Heart right ventricle (tissue), 16 donors: ENCODE measurements at places on chromosomes 12 and 14.

DNA sequence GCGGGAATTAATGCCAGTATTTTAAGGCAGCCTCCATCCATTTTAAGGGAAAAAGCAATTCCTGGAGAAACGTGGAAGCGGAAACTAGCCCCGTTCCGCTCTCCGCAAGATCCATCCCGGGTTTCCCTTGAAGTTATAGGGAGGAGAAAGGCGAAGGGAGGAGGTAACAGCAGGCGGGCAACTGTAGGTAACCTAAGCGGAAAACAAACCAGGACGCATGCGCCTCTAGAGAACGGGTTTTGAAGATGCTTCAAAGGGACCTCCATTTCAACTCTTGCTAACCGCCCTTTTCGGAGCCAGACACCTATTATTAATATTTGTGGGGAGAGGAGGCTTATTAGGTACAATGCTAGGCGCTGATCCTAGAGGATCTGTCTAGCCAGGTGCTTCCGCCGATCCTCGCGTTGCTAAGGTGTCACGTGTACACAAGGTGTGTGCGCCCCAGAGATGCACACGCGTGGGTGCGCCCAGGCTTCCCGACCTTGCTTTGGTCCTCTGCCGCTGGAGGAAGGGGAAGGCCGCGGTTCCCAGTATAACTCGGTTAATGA lies 6.2 kb downstream of the TBX5 start:
- peaks cover 71% of the 10 kb centered on the region for H3K27me3 ChIP-seq
- no peak overlapping the region for H3K4me3 ChIP-seq

DNA sequence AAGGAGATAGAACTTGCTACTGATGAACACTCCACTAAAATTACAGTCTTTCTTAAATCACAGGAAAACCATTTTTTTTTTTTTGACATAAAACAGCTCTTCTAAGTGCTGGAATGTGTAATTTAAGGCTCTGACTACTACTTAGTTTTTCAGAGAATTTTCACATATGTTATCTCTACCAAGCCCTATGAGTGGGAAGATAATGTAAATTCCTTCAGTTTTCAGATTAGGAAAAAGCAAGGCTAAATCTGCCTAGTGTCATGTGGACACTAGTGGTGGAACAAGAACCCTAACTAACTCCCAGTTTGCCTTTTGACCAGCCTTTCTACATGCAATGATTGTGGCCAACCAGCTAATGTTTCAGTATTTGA lies 37.3 kb upstream of the CSRP2 start:
- H3K4me3 ChIP-seq: no peak overlapping the region
- H3K4me1 ChIP-seq: peaks cover 5% of the 10 kb centered on the region
- no peaks in the 10 kb centered on the region for H3K27me3 ChIP-seq
- no peak for DNase-seq

DNA sequence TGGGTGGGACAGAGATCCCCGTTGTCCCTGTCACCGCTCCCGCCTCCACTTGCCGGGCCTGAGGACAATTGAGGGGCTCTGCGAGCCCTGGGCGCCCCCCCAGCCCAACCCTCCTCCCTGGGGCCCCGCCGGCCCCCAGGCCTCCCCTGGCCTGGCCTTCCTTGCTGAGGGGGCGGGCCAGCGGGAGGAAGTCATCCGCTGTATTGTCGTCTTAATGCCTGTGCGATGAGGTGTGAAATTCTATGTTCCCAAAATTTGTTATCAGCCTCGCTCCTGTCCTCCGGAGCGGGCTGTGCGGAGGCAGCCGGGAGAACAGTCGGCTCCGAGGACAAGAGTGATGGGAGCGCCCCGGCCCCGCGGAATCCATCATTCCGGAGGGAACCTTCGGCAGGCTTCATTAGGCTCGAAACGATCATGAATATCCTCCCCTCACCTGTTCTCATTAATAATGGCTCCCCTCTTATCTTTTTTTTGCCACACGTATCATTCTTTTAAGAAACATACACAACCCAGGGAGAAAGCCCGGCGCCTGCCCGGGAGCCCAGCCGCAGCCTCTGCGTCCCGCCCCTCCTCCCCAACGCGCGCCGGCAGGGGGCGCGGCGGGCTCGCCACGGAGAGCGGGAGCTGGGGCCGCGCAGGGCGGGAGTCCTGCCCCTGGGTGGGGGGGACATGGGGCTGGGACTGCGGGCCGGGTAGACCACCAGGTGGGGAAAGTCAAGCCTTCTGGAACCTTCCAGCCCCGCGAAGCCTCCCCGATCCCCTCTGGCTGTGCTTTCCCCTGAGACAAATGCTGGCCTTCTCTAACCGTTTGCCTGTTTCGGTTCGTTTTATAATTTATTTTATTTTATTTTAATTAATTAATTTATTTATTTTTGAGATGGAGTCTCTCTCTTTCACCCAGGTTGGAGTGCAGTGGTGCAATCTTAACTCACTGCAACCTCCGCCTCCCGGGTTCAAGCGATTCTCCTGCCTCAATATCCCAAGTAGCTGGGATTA lies 17.1 kb upstream of the DLK1 start:
- H3K27ac ChIP-seq: no peak overlapping the region
- H3K27me3 ChIP-seq: no peaks in the 10 kb centered on the region
- peak; percentile 32 for DNase-seq
- no peaks in the 10 kb centered on the region for H3K36me3 ChIP-seq
- H3K4me1 ChIP-seq: peaks cover 31% of the 10 kb centered on the region

DNA sequence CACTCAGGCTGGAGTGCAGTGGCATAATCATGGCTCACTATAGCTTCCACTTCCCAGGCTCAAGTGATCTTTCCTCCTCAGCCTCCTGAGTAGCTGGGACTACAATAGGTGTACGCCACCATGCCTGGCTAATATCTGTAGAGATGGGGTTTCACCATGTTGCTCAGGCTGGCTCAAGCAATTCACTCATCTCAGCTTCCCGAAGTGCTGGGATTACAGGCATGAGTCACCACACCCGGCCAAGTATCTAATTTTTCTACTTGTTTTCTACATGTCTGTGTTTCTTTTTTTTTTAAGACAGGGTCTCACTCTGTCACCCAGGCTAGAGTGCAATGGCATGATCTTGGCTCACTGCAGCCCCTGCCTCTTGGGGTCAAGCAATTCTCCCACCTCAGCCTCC lies 119.7 kb upstream of the MED13L start:
- no peaks in the 10 kb centered on the region for H3K4me1 ChIP-seq
- H3K36me3 ChIP-seq: no peaks in the 10 kb centered on the region
- no peak overlapping the region for H3K4me3 ChIP-seq
- no peak for DNase-seq

DNA sequence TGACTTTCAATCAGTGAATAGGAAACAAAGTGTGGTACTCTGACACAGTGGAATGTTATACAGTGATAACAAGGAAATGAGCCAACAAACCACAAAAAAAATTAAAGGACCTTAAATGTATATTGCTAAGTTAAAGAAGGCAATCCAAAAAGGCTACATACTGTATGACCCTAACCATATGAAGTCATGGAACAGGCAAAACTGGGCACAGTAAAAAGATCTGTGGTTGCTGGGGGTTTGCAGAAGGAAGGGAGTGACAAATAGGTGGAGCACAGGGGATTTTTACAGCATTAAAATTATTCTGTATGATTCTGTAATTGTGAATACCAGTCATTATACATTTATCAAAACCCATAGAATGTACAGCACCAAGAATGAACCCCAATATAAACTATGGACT lies 112.6 kb downstream of the KCNC2 start:
- no peaks in the 10 kb centered on the region for H3K4me1 ChIP-seq
- no peaks in the 10 kb centered on the region for H3K27me3 ChIP-seq
- no peak overlapping the region for H3K4me3 ChIP-seq
- no peak overlapping the region for H3K27ac ChIP-seq

GRCh38 chr14:74980398-74980730 lies 22.4 kb upstream of the EIF2B2 start:
- H3K36me3 ChIP-seq: no peaks in the 10 kb centered on the region
- no peak overlapping the region for H3K27ac ChIP-seq
- no peak overlapping the region for H3K4me3 ChIP-seq
- no peaks in the 10 kb centered on the region for H3K27me3 ChIP-seq
- peaks cover 61% of the 10 kb centered on the region for H3K4me1 ChIP-seq

DNA sequence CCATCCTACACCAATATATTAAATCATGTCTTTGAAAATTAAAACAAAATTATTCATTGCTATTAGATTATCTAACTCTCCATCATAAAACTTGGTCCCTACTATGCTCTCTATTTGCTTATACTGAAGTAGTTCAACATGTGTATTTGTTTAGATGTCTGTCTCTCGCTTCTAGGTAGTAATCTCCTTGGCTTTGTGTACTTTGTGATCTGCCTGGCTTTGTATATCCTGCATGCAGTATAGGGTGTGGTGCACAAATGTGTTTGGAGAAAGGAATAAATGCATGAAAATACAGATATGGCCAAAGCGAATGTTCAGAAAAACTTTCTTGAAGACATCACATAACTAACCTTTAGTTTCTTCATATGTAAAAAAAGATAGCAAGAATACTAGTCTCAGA lies 246.6 kb upstream of the LRFN5 start:
- H3K4me3 ChIP-seq: no peak overlapping the region
- H3K36me3 ChIP-seq: no peaks in the 10 kb centered on the region
- DNase-seq: no peak
- H3K4me1 ChIP-seq: no peaks in the 10 kb centered on the region

DNA sequence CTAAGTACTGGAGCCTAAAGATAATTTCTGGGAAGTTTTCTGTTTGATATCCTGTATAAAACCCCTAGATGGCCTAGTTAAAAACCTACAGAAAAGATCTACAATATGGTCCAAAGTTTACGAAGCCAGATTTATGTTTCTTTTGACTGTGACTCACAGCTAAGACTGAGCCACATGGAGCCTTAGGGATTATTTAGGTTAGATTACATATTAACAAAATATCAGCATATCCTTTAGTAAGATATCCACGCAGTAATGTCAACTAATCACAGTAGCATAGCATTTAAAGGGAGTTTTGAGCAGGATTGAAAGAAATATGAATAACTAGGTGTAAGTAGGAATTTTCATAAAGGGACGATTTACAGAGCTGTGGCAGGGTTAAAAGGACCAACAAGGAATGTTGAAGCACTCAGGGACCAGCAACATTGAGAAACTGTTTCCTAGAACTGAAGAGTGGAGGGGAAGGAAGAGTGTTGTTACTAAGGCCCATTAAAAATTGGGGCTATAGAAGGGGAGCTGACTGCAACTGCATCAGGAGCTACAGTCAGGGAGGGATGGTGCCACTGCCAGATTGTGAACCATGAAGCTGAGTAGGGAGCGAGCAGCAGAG lies 155.5 kb downstream of the DACT1 start:
- DNase-seq: no peak
- no peak overlapping the region for H3K27ac ChIP-seq
- peaks cover 5% of the 10 kb centered on the region for H3K27me3 ChIP-seq
- no peak overlapping the region for H3K4me3 ChIP-seq

- no peaks in the 10 kb centered on the region for H3K36me3 ChIP-seq
- H3K4me3 ChIP-seq: no peak overlapping the region
- no peaks in the 10 kb centered on the region for H3K4me1 ChIP-seq
Observed at GRCh38 chr12:8855891-8856290, 33.5 kb downstream of the A2ML1 start.

- H3K27ac ChIP-seq: peak overlapping the region; percentile 98
- H3K27me3 ChIP-seq: no peaks in the 10 kb centered on the region
- DNase-seq: no peak
- peaks cover 32% of the 10 kb centered on the region for H3K4me1 ChIP-seq
Observed at GRCh38 chr14:68813318-68813838, 20.5 kb upstream of the ZFP36L1 start.

GRCh38 chr12:75692876-75693275 lies 181.5 kb upstream of the KRR1 start:
- no peaks in the 10 kb centered on the region for H3K36me3 ChIP-seq
- no peak overlapping the region for H3K4me3 ChIP-seq
- no peak for DNase-seq
- H3K27ac ChIP-seq: no peak overlapping the region
- H3K4me1 ChIP-seq: no peaks in the 10 kb centered on the region
- no peaks in the 10 kb centered on the region for H3K27me3 ChIP-seq

GRCh38 chr12:9757433-9758025 lies 3.2 kb downstream of the CD69 start:
- no peaks in the 10 kb centered on the region for H3K36me3 ChIP-seq
- H3K27me3 ChIP-seq: no peaks in the 10 kb centered on the region
- DNase-seq: no peak
- no peaks in the 10 kb centered on the region for H3K4me1 ChIP-seq

GRCh38 chr12:79329933-79330332 lies 360.8 kb downstream of the PAWR start:
- no peaks in the 10 kb centered on the region for H3K27me3 ChIP-seq
- H3K4me3 ChIP-seq: no peak overlapping the region
- DNase-seq: no peak
- H3K36me3 ChIP-seq: no peaks in the 10 kb centered on the region
